Fibroblast of skin of scalp (primary cell): ENCODE measurements at places on chromosomes 1 and 21.

DNA sequence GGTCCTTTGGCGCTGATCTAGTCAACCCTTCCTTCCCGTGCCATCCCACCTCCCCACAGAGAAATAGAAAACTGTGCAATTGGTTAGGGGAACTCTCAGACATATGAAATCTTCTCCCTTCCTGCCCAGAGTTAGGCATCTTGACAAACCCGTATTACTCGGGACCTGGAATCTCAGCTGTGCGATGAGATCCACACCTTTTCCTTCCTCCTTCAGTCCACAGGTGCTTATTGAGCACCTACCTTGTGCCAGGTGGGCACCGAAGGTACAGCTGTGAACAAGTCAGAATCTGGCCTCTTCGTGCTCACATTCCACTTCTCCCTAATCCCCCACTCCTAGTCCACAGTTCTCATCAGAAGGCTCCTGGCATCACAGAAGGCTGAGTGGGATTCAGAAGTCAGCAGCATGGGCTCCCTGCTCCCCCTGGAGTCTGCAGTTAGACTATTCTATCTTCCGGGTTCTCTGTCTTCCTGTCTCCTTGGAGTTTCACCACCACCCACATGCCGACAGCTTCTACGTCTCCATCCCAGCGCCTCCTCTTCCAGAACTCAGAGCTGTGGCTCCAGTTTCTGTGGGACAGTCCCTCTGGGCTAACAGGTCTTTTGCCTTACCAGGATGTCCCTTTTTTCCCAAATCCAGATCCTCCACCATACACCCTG, 23.0 kb downstream of the KNCN start:
- DNase-seq = peak; percentile 36

- DNase-seq = no peak
Observed at GRCh38 chr21:46077674-46078101, 20.2 kb upstream of the COL6A2 start.

DNA sequence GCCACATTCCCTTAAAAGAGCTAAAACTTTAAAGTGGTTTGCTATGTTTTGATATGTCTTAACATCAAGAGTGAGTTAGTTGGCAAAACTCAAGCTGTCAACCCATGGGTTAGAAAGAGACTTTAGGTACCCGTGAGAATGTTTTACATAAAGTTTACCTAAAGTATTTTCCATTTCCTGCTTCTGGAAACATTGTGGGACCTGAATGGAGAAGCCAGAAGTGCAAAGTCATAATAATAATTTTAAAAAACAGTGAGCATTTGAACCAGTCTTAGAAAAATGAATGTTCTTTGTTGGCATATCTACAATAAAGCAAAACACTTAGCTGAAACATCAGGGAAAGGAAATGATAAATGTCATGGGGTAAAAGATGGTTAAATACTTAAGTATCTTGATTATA, 34.8 kb downstream of the LRRC8C start:
- DNase-seq = no peak

- DNase-seq = peak; percentile 64
Observed at GRCh38 chr1:22639286-22639685, 2.9 kb downstream of the C1QA start.

DNA sequence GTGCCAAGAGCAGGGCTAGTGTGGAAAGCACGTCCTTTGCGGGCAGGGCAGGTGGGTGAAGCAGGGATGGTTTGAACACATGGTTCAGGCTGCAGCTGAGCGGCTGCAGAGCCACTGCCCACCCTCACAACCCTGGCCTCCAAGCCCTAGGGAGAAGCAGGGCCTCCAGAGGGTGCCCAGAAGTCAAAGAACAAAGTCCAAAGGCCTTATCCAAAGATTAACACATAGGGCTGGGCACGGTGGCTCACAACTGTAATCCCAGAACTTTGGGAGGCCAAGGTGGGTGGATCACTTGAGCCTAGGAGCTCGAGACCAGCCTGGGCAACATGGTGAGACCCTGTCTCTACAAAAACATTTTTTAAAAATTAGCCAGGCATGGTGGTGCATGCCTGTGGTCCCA, 46.8 kb downstream of the CAPN8 start:
- no peak for DNase-seq

DNA sequence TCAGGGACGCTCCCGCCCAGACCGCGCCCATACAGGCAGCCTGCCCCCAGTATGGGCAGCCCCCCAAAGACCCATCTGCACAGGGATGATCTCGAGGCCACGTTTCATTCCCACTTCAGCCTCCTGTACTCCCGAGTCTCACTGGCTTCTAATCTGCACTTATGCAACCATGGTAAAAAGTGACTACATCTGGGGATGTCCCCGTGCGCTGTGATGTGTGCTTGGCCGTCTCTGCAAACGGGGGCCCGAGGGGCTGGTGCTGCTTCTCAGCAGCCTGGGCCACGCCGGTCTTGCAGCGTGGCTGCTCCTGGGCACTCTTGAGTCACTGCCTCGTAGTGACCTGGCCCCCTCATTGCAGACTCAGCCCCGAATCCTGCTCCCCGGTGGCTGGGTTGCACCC, 17.4 kb upstream of the PLCH2 start:
- no peak for DNase-seq

DNA sequence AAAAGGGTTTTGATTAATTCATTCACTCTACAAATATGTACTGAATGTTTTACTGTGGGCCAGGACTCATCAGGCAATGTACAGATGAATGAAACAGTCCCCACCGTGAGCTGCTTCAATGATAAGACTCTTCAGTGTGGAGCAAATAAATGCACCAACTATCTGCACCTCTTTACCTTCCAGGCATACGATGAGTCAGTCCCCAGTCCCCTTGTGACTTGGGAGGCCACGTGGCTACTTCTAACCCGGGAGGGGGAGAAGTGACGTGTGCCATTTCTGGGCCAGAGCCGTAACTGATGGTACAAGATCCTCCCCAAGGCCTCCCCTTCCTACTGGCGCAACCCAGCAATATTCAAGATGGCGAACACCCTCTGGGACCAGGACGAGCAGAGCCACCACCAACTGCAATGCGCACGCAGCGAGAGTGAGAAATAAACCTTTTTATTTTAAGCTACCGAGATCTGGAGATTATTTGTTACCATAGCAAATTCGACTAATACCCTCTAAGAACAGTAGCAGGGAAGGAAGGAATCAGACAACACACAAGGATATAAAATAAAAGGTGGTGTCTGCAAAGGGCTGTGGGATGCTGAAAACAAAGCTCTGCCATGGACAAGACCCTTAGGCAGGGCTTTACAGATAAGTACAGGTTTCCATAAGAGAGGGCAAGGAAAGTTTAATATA, 74.5 kb downstream of the NPHP4 start:
- no peak for DNase-seq

GRCh38 chr1:170426596-170426995, 105.4 kb upstream of the GORAB start:
- DNase-seq = no peak

GRCh38 chr21:44684077-44684476, 2.1 kb upstream of the KRTAP12-1 start:
- DNase-seq = no peak

DNA sequence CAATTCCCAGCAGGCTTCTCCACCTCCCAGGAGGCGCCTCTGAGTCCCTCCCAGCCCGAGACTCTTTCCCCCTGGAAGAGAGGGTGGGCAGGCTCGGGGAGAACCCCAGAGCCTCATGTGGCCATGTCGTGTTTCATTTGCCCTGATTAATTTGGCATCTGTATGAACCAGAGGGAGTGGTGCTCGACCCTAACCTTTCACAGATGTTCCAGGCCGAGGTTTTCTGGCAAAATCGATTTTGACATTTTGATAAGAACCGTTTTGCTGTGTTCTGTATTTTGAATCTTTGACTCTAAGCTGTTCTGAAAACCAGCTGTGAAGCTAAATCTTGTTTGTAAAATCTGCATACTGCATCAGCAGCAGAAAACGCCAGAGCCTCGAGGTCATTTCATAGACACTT, 367.4 kb downstream of the CAMTA1 start:
- DNase-seq = no peak

- no peak for DNase-seq
Observed at GRCh38 chr1:36531833-36532232, 49.1 kb upstream of the CSF3R start.

DNA sequence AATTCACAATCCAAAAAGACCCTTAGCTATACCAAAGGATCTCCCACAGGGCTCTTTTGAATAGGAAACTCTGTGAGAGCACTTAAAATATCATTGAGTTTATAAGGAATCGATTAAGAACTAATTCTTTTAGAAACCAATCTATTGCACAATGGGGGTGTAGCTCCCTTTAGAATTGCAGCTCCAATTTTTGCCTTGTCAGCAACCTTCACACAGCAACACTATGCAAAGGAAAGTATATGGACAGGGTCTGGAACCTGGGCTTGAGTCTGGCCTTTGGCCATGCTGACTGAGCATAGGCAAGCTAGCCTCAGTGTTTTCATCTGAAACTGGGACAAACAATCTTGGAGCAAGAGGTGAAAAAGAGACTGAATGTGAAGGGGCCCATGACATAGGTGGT, 17.2 kb upstream of the FAM78B start:
- DNase-seq = no peak

- DNase-seq = no peak
Observed at GRCh38 chr1:172515927-172516326, 17.0 kb upstream of the SUCO start.

DNA sequence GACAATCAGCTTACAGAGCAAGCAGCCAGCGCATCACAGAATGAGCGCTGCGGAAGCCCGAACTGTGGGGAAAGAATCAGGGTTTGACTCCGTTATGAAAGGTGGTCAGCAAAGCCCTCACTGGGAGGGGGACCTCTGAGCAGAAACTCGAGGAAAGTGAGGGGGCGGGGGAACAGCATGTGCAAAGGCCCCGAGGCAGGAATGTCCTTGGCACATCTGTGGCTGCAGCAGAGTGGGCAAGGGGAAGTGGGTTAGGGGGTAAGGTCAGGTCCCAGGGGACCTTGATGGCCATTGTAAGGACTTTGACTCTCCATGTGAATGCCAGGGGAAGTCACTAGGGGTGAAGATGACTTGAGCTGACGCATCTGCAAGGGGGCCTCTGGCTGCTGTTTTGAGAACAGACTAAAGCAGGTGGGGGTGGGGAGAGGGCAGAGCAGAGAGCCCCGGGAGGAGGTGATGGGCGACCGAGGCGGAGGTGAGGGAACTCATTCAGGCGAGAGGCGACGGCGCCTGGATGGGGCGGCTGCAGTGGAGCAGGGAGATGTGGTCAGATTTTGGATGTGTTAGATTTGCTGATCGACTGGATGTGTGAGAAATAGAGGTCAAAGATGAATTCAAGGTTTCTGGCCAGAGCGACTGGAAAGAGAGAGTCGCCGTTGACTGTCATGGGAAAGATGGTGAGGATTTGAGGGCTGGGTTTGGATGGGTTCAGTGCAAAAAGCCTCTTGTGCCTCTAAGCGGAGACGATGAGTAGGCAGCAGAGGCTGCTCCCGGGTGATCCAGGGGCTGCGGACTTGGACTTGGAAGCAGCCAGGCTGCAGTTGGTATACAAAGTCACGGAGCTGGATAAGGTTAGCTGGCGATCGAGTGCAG, 108.0 kb upstream of the ZBTB40 start:
- no peak for DNase-seq

DNA sequence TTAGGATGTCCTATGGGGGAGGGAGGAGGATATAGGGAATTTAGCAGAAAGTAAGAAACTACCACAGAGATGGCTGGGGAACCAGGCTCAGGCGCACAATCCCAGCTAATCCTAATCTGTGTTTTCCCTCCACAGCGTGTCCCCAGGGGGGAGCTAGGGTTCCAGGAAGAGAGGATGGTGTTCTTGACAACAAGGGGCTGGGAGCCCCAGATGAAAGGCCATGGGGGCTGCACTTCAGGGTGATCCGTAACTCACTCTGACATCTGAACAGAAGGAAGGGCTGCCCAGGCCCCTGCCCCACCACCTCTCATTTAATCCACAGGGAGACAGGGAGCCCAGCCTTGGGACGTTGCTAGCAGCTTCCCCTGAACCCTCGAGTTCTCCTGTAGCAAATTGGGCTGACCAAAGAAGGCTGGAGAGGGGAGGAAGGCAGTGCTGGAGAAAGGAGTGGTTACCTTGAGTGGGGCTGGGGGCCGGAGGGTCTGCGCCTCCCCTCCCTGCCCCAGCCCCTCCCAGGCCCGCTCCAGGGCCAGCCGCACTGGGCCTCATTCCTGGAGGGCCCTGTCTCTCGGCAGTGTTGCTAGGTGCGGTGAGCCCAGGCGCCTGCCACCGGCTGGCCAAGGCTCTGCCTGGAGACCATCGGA, 131.7 kb downstream of the TMEM53 start:
- DNase-seq = no peak

DNA sequence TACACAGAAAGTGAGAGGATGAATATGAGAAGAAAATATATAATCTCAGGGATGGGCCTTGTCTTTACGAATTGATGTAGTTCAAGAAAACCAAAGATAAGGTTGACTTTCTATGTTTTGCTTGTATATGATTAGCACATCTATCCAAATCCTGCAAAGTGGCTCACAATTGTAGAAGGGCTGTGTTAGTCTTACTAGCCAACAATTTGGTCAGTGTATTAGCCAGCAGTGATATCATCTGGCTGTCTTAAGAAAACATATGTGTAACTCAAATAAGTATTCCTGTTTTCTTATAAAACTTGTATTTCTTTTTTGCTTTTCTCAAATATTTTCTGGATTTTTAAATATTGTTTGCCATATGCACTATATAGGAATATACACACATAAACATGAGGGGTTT, 5.5 kb downstream of the SDCCAG8 start:
- no peak for DNase-seq

DNA sequence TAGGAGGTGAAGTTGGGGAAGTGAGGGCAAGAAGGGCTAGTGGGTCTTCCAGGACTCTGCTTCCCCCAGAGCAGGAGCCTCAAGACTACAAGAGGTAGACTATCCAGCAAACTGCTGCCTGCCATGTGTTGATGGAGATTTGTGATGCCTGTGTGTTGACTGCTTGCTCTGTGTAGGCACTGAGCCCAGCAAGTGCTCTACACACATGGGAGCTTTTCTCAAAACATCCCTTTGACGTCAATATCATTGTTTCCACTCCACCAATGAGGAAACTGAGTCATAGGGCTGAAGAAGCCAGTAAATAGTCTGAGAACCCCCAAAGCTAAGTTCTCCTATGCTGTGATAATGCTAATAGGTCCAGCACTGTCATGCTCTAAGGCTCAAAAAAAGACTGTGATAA, 207.2 kb upstream of the NFIA start:
- DNase-seq = no peak
